Adrenal gland (tissue), 19 donors: ENCODE measurements at places on chromosomes 3 and 15. TPM values are rescaled to one million over a fixed set of nuclear protein-coding genes. Genes with fewer than 3 reads are reported as not detected.
A peak's percentile ranks its signal among the peaks of the same experiment; 100 is the strongest.

DNA sequence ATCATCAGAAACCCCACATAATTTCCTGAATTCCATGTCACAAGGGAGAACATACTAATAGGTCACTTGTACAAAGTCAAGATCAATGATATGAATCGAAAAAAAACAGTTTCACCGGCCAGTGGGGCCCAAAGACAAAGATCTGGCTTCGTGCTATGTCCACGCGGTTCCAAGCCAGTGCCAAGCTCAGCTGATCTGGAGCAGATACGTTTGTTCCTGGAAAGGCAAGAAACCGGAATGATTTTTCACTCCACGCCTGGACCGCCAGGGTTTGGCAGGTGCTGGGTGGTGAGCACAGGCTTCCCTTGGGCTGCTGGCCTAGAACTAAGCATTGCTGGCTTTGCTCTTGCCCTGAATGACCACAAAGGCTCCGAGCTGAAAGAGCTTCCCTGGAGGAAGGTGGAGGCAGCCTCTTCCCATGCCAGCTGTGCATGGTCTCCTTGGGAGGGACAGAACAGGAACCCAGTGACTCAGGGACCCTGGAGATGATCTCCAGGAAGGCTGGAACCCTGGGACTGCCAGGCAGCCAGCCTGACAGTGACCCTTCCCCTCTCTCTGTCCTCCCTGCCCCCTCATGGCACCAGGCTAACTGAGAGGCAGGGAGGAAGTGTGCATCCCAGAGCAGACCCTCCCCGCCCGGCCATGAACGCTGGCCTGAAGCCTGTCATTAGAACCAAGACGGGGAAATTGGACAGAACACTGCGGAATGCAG lies 40.9 kb downstream of the TRPM1 start:
- DNase-seq: no peak

GRCh38 chr15:97200161-97200560 lies 760.3 kb upstream of the ARRDC4 start:
- no peak for DNase-seq

- DNase-seq: no peak
Observed at GRCh38 chr15:83561661-83562060, 92.3 kb upstream of the ADAMTSL3 start.

- peak; percentile 91 for DNase-seq
Observed at GRCh38 chr3:184261854-184262763, 756 bp upstream of the CAMK2N2 start.

- DNase-seq: no peak
Observed at GRCh38 chr3:123586968-123587367, 2.1 kb upstream of the HACD2 start.

DNA sequence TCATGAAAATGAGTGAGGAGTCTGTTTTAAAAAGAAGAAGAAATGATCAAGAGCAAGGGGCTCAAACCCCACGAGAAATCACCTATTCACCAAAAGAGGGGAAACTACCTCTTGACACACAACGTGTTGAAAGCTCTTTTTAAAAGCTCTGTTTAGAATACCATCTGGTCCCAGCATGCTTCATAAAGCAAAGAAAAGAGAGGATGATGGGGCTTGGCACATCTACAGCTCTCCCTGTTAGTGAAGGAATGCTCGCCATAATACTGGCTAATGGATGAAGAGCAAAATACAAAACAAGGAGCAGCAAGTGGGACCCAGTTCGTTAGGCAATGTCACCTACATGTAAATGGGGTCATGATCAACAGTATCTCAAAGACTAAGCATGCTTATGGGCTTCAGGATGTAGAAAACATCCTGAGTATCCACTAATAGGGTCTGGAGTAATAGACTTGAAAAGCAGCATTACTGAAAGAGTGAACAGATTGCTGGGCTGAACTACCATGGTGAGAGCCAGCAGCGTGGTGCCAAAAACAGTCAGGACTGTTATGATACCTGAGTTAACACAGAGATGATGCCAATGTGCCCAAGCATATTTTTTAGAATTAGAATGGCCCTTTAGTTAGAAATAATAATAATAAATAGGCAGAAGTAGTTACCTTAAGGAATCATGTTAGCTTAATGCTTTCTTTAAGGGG lies 159.7 kb upstream of the POU1F1 start:
- DNase-seq: no peak

DNA sequence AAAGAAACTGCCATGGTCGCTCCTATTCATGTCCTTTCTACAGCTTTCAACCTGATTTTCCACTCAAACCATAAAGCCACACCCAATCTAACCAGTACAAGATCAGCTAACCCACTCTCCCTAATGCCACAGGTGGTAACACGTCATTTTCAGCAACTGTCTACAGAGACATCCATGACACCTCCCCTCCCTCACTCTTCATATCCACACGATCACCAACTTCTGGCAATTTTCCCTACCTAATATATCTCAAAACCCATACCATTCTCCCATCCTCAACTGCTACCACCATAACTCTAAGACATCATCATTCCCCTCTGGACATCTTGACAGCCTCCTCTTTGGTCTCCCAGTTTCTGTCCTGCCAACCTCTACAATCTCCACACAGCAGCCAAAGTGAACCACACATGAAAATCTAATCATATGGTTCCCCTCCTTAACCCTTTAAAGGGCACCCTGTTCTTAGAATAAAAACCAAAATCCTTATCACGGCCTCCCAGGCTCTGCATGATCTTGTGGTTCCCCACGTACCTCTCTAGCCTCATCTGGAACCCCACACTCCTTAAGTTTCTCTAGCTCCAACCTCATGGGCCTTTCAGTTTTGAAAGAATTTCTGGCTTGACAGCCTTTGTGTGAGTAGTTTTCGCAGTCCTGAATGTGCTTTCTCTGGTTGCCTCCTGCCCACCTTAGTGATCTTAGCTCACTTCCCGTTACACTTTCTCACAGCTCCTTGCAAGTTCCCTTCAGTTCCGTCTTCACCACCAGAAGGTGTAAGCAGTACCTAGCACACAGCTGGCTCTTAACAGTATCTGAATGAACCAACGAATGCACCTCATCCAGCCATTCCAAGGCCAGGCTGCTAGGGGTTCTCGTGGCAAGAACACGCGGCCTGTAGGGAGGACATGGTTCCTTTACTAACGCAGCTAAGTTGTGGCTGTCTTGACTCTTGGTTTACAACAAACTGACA lies 33.4 kb downstream of the SPINK8 start:
- no peak for DNase-seq

DNA sequence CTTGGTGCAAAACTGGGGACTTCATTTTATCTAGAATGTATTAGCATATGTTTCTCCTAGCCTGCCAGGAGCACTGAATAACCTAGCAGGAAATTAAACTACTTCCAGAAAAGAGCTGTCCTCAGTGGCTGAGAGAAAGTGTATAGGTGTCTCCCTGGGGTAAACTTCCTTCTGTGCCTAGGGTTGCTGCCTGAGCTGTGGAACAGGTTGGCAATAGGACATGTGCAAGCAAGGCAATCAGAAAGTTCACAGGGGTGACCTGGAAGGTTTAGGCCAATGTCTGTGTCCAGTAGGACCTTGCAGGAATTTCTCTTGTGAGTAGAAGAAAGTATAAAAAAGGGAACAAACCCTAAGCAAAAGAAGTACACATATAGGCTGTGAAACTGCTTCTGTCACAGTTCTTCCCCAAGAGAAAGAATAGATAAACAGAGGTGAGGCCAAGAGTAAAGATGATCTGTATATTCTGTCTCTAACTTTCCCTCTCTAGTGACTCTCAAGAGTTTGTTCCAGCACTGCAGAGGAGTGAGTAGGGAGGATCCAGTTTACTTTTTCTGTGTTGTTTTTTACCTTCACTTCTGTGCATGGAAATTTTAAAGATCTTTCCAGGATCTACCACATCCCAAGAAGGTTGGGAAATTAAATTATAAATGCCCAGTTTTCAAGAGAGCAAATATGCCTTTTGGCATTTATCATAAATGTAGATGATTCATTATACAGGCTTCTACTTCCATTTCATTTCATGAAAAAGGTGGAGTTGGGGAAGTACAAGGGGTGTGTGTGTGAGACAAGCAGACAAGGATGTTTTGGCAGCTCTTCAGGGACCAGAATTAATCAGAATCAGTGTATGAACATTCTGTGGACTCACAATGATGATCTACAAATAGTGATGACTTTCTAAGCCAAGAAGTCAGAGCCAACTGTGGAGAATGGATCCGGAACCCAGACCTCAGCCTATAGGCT lies 155.2 kb downstream of the RBPMS2 start:
- DNase-seq: no peak

- DNase-seq: peak; percentile 72
Observed at GRCh38 chr15:89760303-89761008, 9.4 kb upstream of the MESP1 start.

DNA sequence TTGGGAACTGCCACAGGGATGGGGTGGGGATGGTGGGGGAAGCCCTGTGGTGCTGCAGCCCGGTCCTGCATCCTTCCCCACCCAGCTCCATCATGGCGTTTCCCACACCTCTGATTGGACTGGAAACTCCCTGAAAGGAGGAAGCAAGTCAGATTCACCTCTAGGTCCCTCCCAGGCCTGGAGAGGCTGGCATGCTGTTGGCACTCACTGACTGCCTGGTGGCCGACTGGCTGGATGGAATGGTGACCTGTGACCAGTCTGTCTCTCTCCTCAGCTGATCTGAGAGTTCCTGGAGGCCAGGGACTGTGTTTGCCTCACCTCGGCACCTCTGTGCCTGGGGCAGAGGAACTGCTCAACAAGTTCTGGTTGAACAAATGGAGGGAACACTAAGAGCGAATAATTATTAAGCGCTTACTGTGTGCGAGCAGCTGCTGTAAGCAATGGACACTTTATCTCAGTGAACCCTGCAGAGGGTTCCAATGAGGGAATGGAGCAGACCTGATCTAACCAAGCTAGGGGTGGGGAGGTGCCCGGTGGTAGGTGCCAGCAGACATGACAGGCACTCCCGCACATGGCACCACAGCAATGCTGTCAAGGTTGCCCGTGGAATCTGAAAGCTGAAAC lies 3.5 kb upstream of the HHATL start:
- no peak for DNase-seq

DNA sequence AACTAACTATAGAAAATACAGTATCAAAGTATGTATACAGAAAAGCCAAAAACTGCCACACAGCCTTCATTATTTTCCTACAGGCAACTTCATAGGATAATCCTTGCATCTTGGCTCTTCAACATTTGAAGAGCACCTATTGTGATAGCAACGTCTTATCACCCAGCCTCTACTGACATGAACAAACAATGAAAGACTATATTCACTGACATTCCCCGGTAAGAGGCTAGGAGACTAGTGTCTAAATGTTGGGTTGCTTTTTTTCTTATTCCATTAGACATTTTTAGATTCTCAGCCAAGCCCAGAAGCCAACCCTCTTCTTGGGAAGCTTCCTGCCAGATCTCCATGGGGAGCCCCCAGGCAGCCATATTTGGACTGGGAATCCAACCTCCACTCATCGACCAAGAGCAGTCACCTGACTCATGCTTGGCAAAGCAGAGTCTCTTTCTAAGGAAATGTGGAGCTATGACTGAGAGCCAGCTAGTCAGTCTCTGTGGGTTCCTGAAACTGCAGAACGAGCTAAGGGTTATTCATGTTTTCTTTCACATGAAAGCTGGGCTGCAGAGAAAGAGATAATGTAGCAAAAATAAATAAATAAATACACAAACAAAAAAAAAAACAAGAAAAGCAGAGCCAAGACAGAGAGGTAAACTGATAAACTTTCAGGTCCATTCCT lies 227.5 kb downstream of the MAGI1 start:
- no peak for DNase-seq

ALS2CL gene
- total RNA-seq: 13.0 TPM

LMAN1L gene
- 11.2 TPM for total RNA-seq
